RCC 7860 (cell line): ENCODE measurements at places on chromosomes 12 and 14.

DNA sequence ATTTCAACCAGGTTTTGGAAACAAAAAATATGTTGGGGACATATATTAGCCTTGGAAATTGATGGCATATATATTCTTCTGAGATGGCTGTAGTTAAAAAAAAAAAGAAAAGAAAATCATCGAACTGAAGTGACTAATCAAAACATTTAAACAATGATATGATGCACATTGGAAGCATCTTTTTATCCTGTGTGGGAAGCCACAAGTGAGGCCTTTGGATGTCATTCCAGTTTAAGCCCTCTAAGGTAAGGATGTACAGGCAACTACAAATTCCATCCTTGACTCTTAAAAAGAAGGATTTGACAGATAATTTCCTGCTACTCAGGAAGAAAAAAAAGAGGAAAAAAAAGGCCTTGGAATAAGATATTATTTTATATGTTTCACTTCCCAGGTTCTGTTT lies 9.6 kb upstream of the PTPRB start:
- peak; percentile 67 for DNase-seq

DNA sequence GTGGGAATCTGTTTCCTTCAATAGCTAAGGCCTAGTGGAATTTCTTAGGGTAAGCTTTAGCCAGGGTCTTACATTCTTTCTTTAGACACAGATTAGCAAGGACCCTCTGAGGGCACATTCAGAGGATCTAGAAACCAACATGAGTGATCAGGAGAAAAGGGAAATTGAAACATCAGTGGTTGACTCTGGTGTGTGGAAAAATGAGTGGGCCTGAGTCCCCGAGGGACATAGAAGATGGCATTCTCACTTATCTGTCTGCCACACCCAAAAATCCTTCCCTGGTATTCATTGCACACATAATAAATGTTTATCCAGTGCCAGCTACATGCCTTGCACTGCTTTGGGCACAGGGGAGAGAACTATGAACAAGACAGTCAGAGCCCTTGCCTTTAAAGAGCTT lies 82.9 kb downstream of the SSPN start:
- DNase-seq = no peak

- no peak for DNase-seq
Measured at GRCh38 chr12:50750366-50750765, 13.5 kb upstream of the ATF1 start.

DNA sequence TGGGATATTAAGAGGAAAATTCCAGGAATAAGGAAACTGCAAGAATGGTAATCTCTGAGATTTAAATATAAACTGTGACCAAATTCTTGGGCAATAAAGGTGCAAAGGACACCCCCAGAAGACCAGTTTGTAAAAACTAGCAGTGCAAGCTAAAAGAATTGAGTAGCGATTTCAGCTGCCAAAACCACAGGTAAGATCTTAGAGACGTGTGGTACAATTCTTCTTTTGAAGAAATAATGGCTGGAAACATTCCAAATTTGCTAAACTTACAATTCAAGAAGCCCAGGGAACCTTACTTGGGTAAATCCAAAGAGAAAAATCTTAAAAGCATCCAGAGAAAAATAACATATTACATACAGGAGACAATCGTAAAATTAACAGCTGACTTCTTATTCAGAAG lies 12.0 kb downstream of the CATSPERB start:
- DNase-seq = no peak

- DNase-seq = no peak
Measured at GRCh38 chr12:89427508-89428156, 75.3 kb upstream of the DUSP6 start.

- no peak for DNase-seq
Measured at GRCh38 chr12:40726366-40726765, 34.1 kb downstream of the CNTN1 start.

- DNase-seq = no peak
Measured at GRCh38 chr14:87522575-87522974, 470.4 kb downstream of the GALC start.

GRCh38 chr14:60509438-60510253 lies 700 bp downstream of the SIX6 start:
- DNase-seq = no peak

GRCh38 chr12:104963757-104964156 lies 5.7 kb upstream of the SLC41A2 start:
- DNase-seq = no peak

DNA sequence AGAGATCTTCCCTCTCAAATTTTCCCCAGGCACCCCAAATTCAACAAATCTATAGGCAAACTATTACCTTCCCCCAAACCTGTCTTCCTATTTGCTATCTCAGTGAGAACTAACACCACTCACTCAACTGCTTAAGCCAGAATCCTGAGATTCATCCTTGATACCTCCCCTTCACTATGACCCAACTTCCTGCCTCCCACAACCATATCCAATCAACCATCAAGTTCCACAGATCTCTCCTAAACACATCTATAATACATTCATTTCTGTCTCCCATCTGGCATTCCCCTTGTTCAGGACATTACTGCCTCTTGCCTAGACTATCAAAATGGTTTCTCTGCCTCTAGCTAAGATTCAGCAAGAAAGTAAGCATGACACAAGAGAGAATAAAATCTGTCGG lies 21.3 kb downstream of the YAF2 start:
- DNase-seq = no peak

- DNase-seq = peak; percentile 39
Measured at GRCh38 chr12:127677537-127678131, 589.3 kb upstream of the TMEM132C start.

DNA sequence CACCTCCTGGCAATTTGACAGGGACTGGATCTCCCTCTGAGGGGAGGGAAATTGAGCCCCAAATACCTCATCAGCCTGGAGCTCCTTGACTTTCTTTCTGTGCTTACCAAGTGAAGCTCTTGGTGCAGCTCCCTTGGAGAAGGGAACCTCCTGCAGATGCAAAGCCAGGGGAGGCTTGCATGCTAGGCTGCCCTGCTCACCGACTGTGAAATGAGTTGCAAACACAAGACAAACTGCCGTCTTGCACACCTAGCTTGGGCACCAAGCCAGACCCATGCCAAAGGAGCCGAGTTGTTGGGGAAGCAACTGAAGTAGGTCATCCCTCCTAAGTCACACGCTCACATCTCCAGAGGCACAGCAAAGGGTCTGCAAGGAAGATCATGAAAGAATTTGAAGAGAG lies 95.2 kb downstream of the GTF2A1 start:
- peak; percentile 16 for DNase-seq

GRCh38 chr12:48358937-48359513 lies 8.3 kb upstream of the ZNF641 start:
- no peak for DNase-seq

GRCh38 chr12:9793779-9794395 lies 33.2 kb upstream of the CD69 start:
- DNase-seq = no peak

GRCh38 chr14:103512701-103513611 lies 9.7 kb downstream of the CKB start:
- no peak for DNase-seq

GRCh38 chr12:25436206-25437030 lies 116.7 kb downstream of the LMNTD1 start:
- DNase-seq = peak; percentile 48

- no peak for DNase-seq
Measured at GRCh38 chr12:5434647-5435560, 3.0 kb downstream of the NTF3 start.

DNA sequence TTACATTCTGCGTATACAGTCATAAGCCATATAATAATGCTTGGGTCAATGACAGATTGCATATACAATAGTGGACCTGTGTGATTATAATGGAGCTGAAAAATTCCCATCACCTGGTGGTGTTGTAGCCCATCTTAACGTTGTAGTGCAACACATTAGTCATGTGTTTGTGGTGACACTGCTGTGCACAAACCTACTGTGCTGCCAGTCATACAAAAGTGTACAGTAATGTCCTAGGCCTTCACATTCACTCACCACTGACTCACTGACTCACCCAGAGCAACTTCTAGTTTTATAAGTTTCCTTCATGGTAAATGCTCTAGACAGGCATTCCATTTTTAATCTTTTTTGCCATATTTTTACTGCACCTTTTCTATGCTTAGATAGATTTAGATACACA lies 194.8 kb upstream of the SEL1L start:
- no peak for DNase-seq

- no peak for DNase-seq
Measured at GRCh38 chr14:28083389-28083788, 683.2 kb upstream of the FOXG1 start.

GRCh38 chr14:95577067-95577800 lies 42.4 kb downstream of the GLRX5 start:
- DNase-seq = no peak

- DNase-seq = no peak
Measured at GRCh38 chr14:78259831-78260230, 89.7 kb downstream of the NRXN3 start.

- DNase-seq = no peak
Measured at GRCh38 chr14:23521785-23522640, 29.6 kb downstream of the ZFHX2 start.

DNA sequence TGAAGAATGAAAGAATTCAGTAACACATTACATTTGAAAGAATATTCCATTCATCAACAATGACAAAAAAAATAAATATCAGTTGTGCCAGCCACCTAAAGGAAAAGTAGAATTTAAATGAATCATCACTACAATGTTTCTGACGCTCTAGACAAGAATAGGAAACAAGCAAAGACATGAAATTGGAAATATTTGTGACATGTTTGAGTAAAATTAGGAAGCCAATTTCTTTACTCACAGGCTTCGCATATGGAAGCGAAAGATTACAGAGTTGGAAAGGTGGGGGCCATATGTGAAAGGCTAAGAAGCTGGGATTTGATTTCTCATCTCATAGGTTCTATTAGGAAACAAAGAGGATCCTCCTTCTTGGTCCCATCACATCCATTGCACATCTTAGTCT lies 279.0 kb downstream of the IPO8 start:
- DNase-seq = no peak

- no peak for DNase-seq
Measured at GRCh38 chr12:13342971-13343370, 146.4 kb downstream of the EMP1 start.

DNA sequence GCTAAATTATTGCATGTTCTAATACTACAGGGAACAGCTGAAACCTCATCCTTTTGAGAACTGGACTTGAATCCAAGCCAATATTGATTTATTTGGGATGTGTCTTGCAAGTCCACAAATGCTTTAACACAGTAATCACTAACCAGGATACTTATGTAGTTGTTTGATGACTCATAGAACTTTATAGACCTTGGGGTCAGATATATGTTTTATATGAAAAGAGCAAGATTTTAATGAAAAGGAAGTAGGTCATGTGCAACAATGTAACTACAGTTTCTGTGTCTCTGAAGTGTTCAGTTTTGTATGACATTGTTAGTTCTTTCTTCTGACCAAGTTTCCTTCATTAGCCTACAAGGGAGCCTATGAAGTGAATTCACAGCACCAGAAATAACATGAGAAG lies 352.0 kb downstream of the ZFP36L1 start:
- DNase-seq = no peak

DNA sequence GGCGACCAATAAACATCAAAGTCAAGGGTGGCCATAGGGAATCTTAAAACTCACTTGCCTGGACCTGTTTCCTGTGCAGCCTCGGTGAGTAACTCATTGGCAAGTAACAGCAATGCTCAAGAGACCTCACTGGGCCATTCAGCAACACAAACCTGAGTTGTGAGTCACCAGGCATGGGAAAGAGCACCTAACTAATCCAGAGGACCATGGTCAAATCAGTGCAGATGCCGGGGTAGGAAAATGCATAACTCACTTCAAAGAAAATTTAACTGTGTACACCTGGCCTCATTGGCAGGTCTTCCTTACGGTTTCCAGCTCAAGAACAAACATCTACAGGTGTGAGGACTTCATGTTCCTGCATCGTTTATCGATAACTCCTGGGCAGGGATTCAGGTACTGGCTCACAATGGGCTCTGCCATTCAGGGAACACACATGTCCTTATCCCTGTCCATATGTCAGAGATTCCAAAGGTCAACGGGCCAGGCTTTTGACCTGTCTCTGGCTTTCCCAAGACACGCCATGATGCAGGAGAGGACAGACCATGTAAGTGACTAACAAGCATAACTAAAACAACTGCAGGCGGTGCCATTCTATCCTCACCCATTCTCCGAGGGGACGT lies 211.8 kb downstream of the ANO2 start:
- DNase-seq = peak; percentile 20

- DNase-seq = no peak
Measured at GRCh38 chr14:44462381-44462780, 44.7 kb downstream of the FSCB start.

GRCh38 chr14:31229009-31229408 lies 21.4 kb upstream of the HECTD1 start:
- no peak for DNase-seq
